ENCODE measurements at places on chromosomes 3 and 15. TPM values are rescaled to one million over a fixed set of nuclear protein-coding genes. Genes with fewer than 3 reads are reported as not detected.

The WDR72 gene
- total RNA-seq, result not detected

The CFAP44 gene
- 7.0 TPM for total RNA-seq

The SLC27A2 gene
- total RNA-seq, result 0.44 TPM

The NEK10 gene
- 1.4 TPM for total RNA-seq

The IGF2BP2 gene
- 28.4 TPM for total RNA-seq

The SYNPR gene
- not detected for total RNA-seq

The VGLL3 gene
- total RNA-seq, result 77.1 TPM
